ENCODE measurements at places on chromosomes 16 and 17.

DNA sequence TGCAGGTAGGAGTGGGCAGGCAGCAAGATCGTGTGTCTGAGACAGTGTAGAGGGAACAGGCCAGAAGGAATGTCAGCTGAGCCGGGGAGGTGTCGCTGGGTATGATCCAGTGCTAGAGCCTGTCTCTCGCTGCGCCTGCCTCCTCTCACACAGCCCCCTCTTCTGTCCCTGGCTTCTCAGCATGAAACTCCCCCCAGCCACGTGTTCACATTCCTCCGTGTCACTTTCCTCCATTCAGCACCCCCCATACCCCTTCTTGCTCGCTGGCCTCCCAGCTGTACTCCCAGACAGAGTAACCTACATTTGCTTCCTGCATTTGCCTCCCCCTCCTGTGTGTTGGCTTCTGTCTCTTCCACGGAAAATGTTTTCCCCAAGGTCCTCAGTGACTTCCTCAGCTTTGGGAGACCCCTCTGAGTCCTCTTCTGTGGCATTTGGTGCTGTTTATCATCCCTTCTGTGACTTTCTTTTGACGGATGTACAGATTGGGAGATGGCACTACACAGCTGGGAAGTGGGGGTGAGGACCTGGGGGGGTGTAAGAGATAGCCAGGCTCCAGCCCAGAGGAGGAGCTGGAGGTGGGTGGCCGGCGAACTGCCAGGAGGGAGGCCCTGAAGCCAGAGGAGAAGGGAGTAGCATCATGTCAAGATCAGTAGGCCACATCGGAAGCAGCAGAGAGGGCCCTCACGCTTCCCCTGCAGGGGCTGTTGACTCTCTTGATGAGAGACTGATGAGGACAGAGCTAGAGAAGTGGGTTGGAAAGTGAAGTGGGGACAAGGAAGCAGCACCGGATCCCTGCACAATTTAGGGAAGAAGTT lies 19.2 kb downstream of the SGF29 start:
- no peak overlapping the region for H3K27ac ChIP-seq
- DNase-seq = peak; percentile 45

GRCh38 chr17:75241143-75241430 lies 20.3 kb downstream of the GGA3 start:
- no peak for DNase-seq

- no peaks in the 10 kb centered on the region for H3K36me3 ChIP-seq
- DNase-seq = no peak
- peaks cover 37% of the 10 kb centered on the region for H3K4me1 ChIP-seq
Measured at GRCh38 chr17:28076144-28076543, 33.7 kb downstream of the NLK start.

DNA sequence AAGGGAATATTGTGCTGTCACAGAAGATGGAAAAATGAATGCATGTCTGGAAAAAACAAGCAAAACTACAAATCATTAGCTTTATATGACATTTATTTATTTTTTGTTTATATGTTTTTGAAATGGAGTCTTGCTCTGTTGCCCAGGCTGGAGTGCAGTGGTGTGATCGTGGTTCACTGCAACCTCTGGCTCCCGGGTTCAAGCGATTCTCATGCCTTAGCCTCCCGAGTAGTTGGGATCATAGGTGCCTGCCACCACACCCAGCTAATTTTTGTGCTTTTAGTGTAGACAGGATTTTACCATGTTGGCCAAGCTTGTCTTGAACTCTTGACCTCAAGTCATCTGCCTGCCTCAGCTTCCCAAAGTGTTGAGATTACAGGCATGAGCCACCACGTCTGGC lies 8.5 kb downstream of the NDE1 start:
- H3K27me3 ChIP-seq = no peaks in the 10 kb centered on the region
- no peaks in the 10 kb centered on the region for H3K4me1 ChIP-seq
- no peak for DNase-seq
- H3K27ac ChIP-seq = no peak overlapping the region

DNA sequence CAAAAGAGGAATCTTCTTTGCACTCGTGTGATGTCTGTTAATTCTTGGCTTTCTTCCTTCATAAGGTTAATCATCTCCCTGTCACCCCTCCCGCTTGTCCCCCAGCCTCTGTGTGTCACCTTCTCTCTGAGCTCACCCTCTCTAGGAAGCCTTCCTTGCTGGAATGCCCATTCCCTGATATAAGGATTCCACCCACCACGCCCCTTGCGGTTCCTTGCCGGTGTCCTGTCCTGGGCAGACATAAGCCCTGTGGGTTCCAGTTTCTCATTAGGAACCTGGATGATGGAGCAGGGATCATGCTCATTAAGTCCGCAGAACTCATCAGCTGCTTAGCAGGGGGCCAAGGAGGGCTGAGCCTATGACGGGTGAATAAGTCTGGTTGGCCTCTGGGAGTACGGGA lies 559.3 kb downstream of the MAF start:
- H3K36me3 ChIP-seq = no peaks in the 10 kb centered on the region
- no peak overlapping the region for H3K27ac ChIP-seq
- H3K4me1 ChIP-seq = no peaks in the 10 kb centered on the region
- DNase-seq = no peak

GRCh38 chr16:19375561-19376158 lies 42.0 kb upstream of the TMC5 start:
- peak; percentile 67 for DNase-seq
- no peak overlapping the region for H3K27ac ChIP-seq
- H3K36me3 ChIP-seq = no peaks in the 10 kb centered on the region

GRCh38 chr17:7549401-7550055 lies 670 bp downstream of the TNFSF12 start:
- H3K27me3 ChIP-seq = peaks cover 13% of the 10 kb centered on the region
- no peaks in the 10 kb centered on the region for H3K36me3 ChIP-seq
- H3K4me3 ChIP-seq = peak overlapping the region; percentile 84

- no peaks in the 10 kb centered on the region for H3K27me3 ChIP-seq
- H3K36me3 ChIP-seq = no peaks in the 10 kb centered on the region
- H3K27ac ChIP-seq = no peak overlapping the region
- H3K4me1 ChIP-seq = peaks cover 12% of the 10 kb centered on the region
Measured at GRCh38 chr16:81517629-81518438, 73.2 kb downstream of the CMIP start.

- peak; percentile 85 for DNase-seq
- peak overlapping the region; percentile 84 for H3K4me3 ChIP-seq
- H3K36me3 ChIP-seq = no peaks in the 10 kb centered on the region
- no peak overlapping the region for H3K27ac ChIP-seq
Measured at GRCh38 chr17:36934692-36935630, 2.3 kb upstream of the LHX1 start.

- H3K27ac ChIP-seq = no peak overlapping the region
- H3K4me3 ChIP-seq = no peak overlapping the region
Measured at GRCh38 chr16:23987443-23987842, 151.7 kb downstream of the PRKCB start.

- no peak for DNase-seq
- no peak overlapping the region for H3K4me3 ChIP-seq
- H3K4me1 ChIP-seq = no peaks in the 10 kb centered on the region
- H3K27ac ChIP-seq = no peak overlapping the region
- no peaks in the 10 kb centered on the region for H3K36me3 ChIP-seq
Measured at GRCh38 chr17:60127068-60128064, 22.4 kb upstream of the CA4 start.

- H3K27me3 ChIP-seq = no peaks in the 10 kb centered on the region
- no peak overlapping the region for H3K4me3 ChIP-seq
- no peaks in the 10 kb centered on the region for H3K36me3 ChIP-seq
- no peak overlapping the region for H3K27ac ChIP-seq
Measured at GRCh38 chr17:27497696-27498095, 41.4 kb downstream of the KSR1 start.

DNA sequence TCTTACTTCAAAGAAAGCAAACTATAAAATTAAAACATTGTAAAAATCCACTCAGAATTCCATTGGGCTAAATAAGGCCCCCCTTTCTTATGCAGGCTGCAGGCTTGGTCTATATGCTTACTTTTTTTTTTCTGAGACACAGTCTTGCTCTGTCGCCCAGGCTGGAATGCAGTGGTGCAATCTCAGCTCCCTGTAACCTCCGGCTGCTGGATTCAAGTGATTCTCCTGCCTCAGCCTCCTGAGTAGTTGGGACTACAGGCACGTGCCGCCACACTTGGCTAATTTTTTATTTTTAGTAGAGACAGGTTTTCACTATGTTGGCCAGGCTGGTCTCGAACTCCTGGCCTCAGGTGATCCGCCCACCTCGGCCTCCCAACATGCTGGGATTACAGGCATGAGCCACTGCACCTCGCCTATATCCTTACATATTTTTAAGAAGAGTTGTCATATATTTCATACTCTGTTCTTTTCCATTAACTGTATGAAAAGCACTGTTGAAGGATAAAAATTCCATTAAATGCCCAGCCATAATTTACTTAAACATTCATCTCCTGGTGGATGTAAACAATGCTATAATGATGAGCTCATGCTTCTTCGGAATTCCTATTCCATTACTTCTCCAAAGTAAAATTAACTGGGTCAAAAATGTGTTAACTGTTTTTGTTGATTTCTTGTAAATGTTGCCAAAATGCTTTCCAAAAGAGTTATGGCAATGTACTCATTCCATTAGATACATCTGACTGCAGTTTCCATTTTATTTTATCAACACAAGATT lies 17.8 kb downstream of the SNN start:
- peaks cover 8% of the 10 kb centered on the region for H3K36me3 ChIP-seq
- no peak for DNase-seq
- 0 out of 2 replicates have a peak overlapping the region, but pooled peaks have one; percentile 30 for H3K27ac ChIP-seq

GRCh38 chr17:68294196-68294555 lies 2.9 kb downstream of the ARSG start:
- H3K4me3 ChIP-seq = 0 out of 2 replicates have a peak overlapping the region, but pooled peaks have one; percentile 4
- peaks cover 55% of the 10 kb centered on the region for H3K4me1 ChIP-seq
- DNase-seq = peak; percentile 72

GRCh38 chr16:16938009-16938408 lies 532.8 kb downstream of the XYLT1 start:
- H3K27me3 ChIP-seq = no peaks in the 10 kb centered on the region
- no peak overlapping the region for H3K27ac ChIP-seq
- H3K4me1 ChIP-seq = peaks cover 27% of the 10 kb centered on the region
- no peak overlapping the region for H3K4me3 ChIP-seq
- DNase-seq = no peak
- no peaks in the 10 kb centered on the region for H3K36me3 ChIP-seq

GRCh38 chr16:49441366-49441780 lies 67.8 kb downstream of the C16orf78 start:
- no peak overlapping the region for H3K4me3 ChIP-seq
- H3K27me3 ChIP-seq = no peaks in the 10 kb centered on the region
- peaks cover 24% of the 10 kb centered on the region for H3K4me1 ChIP-seq
- H3K27ac ChIP-seq = no peak overlapping the region
- H3K36me3 ChIP-seq = no peaks in the 10 kb centered on the region

- H3K27me3 ChIP-seq = peaks cover 60% of the 10 kb centered on the region
- H3K27ac ChIP-seq = no peak overlapping the region
- no peaks in the 10 kb centered on the region for H3K36me3 ChIP-seq
- H3K4me3 ChIP-seq = no peak overlapping the region
- H3K4me1 ChIP-seq = no peaks in the 10 kb centered on the region
Measured at GRCh38 chr16:26747760-26748159, 319.0 kb upstream of the C16orf82 start.
